T-cell (primary cell): ENCODE measurements at places on chromosomes 1 and 21. TPM values are rescaled to one million over a fixed set of nuclear protein-coding genes. Genes with fewer than 3 reads are reported as not detected.

DNA sequence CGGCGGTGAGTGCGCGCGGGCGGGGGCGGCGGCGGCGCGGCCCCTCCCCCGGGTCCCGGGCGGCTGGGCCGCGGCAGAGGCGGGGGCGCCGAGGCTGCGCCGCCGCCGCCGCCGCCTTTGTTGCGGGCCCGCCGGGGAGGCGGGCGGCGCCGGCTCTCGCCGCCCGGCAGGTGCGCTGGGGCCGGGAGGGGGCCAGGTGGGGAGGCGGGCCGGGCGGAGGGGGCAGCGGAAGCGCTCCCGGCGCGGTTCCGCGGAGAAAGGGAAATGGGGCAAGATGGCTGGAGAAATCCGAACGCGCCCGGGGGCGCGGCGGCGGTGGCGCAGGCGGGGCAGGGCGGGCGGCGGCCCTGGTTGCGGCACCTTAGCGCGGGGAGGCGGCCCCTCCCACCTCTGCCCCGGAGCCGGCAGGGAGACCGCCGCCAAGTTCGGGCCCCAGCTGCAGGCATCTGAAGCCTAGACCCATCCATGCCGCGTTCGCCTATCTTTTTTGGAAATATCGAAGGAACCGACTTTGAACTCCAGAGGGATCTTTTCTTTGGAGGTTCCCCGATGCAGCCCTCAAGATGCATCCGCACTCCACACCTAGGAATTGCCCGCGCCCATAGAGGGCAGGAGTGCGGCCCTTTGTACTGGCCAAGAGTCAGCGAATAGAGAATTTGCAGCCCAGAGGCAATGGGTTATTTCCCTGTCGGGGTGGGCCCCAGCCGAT lies 479 bp downstream of the POGK start:
- peak; percentile 35 for DNase-seq

CLCA2 gene
- not detected for total RNA-seq

DNA sequence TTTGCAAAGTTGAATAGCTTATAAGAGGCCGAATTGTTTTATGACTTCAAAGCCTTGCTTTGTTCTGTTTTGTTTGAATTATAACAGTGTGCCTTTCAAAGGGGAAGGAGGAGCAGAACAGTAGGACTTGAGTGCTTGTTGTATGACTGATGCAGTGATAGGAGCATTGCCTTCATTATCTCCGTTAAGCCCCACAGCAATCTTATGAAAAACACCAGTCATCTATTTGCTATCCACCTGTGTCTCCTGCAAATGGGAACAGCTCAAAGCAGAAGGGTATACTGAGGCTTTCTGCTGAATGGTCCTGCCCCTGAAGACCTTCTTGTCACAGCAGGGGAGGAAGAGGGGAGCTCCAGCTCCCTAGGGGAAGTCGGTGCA lies 127.5 kb downstream of the RNF220 start:
- no peak for DNase-seq

DNA sequence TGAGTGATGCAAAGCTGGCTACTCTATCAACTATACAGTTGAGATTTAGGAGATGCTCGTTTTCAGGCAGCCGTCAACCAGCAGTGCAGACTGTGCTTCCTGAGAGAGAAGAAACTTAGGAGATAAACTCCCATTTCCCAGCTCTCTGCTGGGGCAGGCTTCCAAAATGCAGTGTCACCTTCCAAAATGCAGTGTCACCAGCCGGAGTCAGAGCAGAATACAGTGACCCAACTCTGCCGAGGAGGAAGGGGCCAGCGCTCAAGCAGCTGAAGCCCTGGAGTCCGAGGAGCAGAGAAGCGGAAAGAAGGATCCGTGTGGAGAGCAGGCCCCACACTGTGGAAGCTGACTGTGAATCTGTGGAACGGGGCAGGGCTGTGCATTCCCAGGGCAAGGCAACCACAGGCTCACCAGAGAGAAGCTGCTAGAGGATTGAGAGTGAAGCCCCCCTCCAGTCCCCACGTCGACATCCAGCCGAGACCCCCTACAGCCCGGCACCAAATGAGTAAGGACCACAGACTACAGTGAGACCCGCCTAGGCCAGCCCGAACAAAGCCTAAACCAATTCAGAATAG lies 703 bp upstream of the KRTAP12-1 start:
- DNase-seq: no peak

GRCh38 chr1:113904293-113904673 lies 316 bp downstream of the AP4B1 start:
- DNase-seq: peak; percentile 43

PRAMEF9 gene
- not detected for total RNA-seq

DNA sequence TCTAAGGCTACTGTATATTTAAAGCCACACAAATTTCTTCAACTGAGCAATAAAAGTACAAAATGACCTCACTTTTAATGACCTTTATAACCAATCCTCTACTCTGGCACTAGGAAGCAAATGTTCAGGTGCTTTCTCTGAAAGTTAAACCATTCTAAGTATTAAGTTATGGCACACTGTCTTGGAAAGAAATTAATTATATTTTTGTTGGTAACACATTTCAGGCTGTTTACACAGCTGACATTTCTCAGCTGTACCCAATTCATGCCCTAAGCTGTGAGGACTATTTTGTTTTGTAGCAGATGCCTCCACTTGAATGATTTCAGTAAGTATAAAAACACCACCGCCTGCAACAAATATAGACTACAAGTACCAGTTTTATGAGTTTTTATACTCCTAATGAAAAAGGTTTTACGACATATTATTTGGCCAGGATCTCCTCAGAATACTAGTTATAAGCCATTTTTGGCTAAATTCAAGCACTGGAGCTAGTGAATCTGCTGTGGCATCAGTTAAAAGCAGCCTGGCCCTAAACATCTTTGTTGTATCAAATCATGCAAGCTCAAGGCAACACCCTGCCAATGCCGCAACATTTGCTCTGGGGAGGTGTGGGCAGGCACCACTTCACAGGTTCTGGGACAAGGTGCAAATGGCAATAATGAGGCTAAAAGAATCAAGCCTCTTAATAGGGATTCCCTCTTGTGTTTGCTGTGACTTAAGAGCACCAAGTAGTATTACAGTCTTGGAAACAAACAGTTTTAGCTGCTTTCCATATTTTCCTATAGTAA lies 228.4 kb upstream of the DMRTA2 start:
- DNase-seq: no peak

- DNase-seq: no peak
Measured at GRCh38 chr1:228021355-228022030, 14.7 kb downstream of the WNT3A start.

- DNase-seq: no peak
Measured at GRCh38 chr1:158461534-158461933, at the start of gene OR10K1. Gene OR10K1 (plus strand): TSS chr1:158461834. CDS start chr1:158465562, 3,728 bp downstream.
